ENCODE measurements at places on chromosomes 16 and 17. TPM values are rescaled to one million over a fixed set of nuclear protein-coding genes. Genes with fewer than 3 reads are reported as not detected.

KRT20 gene
- total RNA-seq: not detected

TRPV3 gene
- 0.33 TPM for total RNA-seq

C17orf78 gene
- total RNA-seq: not detected

CD300LB gene
- not detected for total RNA-seq

SMIM36 gene
- not detected for total RNA-seq

SHBG gene
- 0.42 TPM for total RNA-seq

KRT14 gene
- 4,602 TPM for total RNA-seq

GAST gene
- total RNA-seq: 0.67 TPM

ATXN1L gene
- total RNA-seq: 16.5 TPM

C1QTNF8 gene
- total RNA-seq: not detected

LUC7L3 gene
- total RNA-seq: 83.9 TPM

BEAN1 gene
- total RNA-seq: 1.3 TPM

KRT13 gene
- 0.17 TPM for total RNA-seq

DNA sequence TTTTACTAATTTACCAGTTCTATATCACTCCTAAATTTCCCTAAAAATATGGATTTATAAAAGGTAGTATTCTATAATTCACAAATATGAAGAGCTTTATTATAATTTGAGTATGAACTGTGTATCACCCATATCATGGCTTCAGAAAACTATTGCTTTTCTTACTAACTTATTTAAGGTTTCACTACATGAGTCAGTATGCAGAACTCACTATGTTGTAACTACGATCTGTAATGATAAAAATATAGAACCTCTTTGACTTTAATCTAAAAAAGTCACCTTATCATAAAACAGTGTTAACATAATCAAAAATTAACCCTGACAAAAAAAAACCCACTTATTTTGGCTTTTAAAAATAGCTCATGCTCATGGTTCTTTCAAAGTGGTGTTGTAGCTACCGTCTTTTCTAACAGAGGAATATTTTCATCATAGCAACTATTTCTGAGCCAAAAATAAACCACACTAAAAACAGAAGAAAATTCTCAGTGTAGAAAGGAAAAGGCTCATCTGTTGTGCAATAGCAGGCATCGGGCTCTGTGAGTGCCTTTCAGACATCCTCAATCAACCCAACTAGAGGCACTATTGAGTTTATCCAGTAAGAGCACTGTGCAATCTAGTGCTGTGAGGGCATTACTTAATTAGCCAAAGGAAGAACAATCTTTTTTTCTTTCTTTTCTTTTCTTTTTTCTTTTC is 42.1 kb downstream of the ITGAM start:
- peak; percentile 26 for DNase-seq

GRCh38 chr17:56883616-56884015 is 30.2 kb downstream of the TRIM25 start:
- DNase-seq: no peak

DNA sequence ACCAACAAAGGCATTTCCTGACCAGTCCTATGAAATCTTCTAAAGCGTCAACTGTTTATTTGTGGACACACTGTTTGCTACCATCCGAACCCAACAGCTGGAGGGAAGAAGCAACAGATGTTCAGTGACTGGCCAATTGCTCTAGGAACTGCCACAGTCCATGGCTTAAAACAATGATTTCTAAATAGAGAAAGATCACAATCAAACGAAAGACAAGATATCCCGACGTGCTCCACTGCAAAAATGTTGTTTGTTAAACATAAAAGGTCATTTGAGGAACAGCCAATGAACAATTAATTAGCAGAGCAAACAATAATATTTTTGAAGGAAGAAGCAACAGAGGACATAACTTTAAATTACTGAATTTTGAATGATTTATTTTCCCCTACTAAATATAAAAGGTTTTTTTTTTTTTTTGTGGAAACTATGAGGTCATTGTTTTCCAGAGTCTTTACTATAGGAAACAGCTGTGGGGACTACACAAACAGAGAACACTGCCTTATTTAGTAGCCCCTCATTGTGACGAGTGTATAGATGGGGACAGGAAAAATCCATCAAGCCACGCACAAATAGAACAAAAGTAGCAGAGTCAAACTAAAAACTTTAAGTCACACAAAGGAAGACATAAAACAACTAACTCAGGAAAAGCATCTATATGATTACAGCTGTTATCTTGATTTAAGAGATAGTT is 17.2 kb downstream of the USP31 start:
- no peak for DNase-seq

DNA sequence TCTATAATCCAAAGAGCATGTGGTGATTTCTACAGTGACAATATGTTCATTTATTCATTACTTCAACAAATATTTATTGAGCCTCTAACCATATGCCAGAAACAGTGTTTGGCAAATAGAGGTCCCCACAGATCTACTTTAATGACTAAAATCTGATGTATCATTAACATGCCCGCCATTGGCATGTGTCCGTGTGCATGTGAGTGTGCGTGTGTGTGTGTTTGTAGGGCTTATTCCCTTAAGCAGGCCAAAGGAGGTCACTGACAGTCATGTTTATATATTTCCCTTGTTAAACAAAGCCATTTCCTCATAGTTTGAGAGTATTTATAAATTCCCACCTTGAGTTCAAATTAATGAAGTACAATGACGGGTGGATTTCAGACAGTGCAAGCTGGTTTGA is 174.4 kb upstream of the IRX6 start:
- DNase-seq: no peak

GRCh38 chr17:48181653-48182052 is 74.1 kb downstream of the SNX11 start:
- DNase-seq: no peak

- no peak for DNase-seq
These were observed 410.4 kb upstream of the CDH11 start for GRCh38 chr16:65532258-65532657.

GRCh38 chr17:34755371-34755770 is 176.0 kb downstream of the TMEM132E start:
- DNase-seq: no peak

GRCh38 chr17:60157487-60158040 is 7.8 kb downstream of the CA4 start:
- no peak for DNase-seq

- DNase-seq: no peak
These were observed 134.7 kb downstream of the RBFOX3 start for GRCh38 chr17:79476074-79476652.

- no peak for DNase-seq
These were observed 62.1 kb upstream of the TNRC6A start for GRCh38 chr16:24667244-24667764.

GRCh38 chr16:27253526-27253930 is 15.0 kb downstream of the NSMCE1 start:
- peak; percentile 85 for DNase-seq

GRCh38 chr17:44807093-44807816 is 22.8 kb downstream of the GJC1 start:
- DNase-seq: no peak

DNA sequence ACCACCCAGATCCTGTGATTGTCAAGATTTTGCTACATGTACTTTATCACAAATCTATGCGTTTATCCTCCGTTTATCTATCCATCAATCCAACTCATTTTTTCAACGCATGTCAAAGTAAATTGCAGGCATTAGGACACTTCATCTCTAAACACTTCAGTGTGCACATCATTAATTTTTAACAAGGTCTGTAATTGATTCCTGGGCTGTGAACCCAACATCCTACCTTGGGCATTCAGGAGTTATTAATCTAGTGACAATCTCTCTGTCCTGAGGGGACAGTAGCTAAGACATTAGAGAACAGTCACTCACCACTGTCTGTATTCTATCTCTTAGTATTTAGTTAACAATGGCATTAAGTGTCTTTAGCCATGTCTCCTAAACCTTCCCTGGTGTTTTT is 264.7 kb downstream of the SOX9 start:
- DNase-seq: no peak

DNA sequence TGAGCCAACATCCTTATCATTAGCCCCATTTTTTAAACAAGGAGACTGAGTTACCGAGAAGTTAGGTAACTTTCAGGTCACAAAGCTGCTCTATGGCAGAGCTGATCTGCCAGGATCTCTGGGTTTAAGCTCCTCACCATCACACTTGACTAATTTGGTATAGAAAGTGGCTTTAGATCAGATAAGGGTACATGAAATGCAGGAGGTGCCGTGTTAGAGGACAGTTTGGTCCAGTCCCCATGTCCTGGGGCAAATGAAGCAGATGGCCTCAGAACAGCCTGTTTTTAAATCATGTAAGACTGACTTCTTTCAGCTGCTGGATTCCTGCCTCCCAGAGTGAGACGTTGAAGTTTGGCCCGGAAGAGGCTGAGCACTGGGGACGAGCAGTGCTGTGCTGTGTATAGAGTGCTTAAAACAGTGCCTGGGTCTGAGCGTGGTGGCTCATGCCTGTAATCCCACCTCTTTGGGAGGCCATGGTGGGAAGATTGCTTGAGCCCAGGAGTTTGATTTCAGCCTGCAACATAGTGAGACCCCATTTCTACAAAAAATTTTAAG is 187.0 kb upstream of the CACNG3 start:
- DNase-seq: no peak

DNA sequence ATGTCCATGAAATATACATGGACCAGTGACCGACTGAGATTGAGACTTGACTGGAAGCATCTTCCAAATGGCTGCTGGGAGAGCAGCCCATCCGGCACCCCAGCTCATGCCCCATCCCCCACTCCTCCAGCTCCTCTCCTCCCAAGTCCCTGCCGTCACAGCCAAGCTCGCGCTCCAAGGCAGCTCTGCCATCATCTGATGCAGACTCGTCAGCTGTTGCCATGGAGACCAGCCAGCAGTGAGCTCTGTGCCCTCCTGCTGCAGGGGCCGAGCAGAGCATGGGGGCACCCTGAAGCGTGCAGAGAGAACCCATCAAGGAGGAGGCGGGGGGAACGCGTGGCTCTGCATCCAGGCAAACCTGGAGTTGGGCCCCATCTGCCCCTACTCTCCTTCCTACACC is 74.5 kb upstream of the TNRC6C start:
- no peak for DNase-seq

DNA sequence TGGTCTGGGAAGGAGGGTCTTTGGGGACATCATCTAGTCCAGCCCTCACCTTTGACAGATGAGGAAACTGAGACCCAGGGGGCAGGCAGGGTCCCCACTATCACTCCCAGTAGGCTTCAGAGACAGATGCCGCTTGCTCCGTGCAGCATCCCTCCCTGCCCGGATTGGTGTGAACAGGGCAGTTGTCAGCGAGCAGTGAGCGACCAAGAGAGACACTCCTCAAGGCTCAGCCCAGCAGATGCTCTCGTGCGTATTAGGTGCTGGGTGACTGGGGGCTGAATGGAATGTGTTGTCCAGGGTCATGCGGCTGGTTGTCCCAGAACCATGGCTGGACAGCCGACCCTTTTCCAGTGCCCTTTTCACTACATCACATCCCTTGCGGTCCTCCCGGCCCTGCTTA is 49.0 kb downstream of the MPRIP start:
- DNase-seq: no peak

- DNase-seq: no peak
These were observed 8.7 kb downstream of the DLX4 start for GRCh38 chr17:49977463-49978389.

- peak; percentile 56 for DNase-seq
These were observed 8.6 kb upstream of the MC1R start for GRCh38 chr16:89909777-89910716.

GRCh38 chr17:44119798-44120197 is 3.6 kb downstream of the HDAC5 start:
- no peak for DNase-seq

GRCh38 chr16:3461151-3461550 is 17.7 kb downstream of the NAA60 start:
- no peak for DNase-seq

DNA sequence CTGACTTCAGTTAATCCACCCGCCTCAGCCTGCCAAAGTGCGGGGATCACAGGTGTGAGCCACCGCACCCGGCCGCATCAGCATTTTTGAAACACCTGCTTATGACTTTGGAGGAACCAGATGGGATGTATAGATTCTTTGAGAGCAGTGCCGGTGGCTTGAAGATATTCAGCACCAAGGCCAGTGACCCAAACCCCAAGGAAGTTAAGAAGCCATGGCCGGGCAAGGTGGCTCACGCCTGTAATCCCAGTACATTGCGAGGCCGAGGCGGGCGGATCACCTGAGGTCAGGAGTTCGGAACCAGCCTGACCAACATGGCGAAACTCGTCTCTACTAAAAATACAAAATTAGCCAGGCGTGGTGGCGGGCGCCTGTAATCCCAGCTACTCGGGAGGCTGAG is 43.9 kb downstream of the TRARG1 start:
- no peak for DNase-seq

GRCh38 chr16:88649924-88650748 is 717 bp downstream of the CYBA start:
- no peak for DNase-seq

DNA sequence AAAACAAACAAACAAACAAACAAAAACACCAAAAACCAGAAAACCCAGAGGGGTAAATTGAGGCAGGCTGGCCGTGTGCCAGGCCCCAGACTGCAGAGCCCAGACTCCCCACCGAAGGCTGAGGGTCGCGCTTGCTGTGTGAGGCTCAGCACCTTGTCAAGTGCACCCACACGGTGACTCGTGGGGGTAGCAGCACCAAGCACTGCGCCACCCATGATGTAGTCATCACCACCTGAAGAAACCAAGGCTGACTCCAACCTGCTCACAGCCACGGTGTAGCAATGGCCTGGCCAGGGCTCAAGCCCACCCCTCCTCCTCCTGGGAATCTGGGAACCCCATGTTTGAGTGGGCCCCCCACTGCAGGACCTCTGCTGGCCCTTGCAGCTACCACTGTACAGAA is 11.9 kb downstream of the MCRIP1 start:
- DNase-seq: no peak

DNA sequence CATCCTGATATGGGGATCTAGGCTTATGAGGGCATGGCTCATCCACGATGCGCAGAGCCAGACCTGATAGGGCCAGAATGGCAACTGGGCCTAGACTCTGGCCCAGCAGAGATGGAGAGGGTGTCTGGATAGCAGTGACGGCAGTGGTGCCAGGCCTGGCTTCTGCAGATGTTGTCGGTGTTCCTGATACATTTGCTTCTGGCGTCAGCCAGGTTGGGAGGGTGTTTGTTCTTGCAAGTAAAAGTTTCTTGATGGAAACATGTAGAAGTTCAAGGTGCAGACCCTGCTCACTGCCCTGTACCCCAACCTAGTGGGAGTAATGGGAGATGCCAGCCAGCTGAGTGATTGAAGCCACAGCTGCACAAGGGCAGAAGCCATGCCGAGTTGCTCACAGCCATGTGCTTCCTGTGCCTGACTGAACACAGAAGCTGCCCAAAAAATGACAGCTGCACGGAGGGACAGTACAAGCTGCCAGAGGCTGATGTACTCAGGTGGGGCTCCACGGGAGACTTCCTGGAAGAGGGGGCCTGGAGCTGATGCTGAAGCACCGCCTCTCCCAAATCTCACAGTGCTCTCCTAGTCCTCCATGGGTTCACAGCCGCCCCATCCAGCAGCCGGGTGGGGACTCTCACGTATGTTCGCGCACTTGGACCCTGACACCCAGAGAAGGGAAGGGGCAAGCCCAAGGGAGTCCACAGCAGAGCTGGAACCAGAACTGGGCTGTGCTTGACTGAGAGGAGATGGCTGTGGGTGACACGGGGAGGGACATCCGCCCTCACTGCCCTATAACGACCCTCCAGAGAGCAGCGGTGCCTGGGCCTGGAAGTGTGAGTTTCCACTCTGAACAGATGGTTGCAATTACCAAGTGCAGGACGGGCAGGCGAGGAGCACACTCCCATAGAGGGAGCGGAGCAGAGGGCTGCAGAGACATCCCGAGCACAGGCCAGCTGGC is 78.7 kb downstream of the N4BP1 start:
- no peak for DNase-seq

GRCh38 chr16:53960954-53961616 is 257.1 kb downstream of the FTO start:
- no peak for DNase-seq
